BE2C (cell line): ENCODE measurements at places on chromosomes 3 and 15.

- DNase-seq, result no peak
These were observed 10.1 kb upstream of the AVEN start for GRCh38 chr15:34049112-34049511.

DNA sequence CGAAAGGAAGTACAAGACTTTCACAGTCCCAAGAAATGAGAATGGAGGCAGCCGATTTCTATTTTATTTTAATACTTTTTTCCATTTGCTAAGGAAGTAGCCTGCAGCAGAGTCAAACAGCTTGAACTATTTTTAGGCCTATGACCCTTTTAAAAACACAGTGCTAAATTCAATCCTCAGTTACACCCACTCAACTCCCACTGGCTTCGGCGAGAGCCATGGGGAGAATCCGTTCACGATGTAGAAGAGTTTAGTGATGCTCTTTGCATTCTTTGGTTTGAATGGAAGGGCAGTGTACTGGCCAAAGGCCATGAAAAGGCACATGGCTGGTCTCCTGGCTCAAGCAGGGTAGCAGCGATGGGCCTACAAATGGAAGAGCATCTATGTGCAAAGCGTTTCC lies 343.5 kb downstream of the FOXP1 start:
- DNase-seq, result no peak

GRCh38 chr3:73467211-73467610 lies 157.5 kb downstream of the PDZRN3 start:
- DNase-seq, result no peak

DNA sequence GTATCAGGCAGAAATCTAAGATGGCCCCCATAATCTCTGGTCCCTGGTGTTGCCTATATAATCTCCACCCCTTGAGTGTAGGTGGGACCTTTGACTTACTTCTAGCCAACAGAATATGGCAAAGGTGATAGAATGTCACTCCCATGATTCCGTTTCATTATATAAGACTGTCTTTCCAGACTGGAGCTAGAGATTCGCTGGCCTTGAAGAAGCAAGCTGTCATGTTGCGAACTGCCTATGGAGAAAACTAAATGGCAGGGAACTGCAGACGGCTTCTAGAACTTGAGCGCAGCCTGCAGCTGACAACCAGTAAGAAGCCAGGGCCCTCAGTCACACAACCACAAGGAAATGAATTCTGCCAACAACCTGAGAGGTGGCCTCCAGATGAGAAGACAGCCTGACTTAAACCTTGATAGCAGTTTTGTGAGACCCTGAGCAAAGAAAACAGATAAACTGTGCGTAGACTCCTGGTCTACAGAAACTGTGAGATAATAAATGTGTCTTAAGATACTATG lies 2.2 kb upstream of the KPNA1 start:
- DNase-seq, result no peak

DNA sequence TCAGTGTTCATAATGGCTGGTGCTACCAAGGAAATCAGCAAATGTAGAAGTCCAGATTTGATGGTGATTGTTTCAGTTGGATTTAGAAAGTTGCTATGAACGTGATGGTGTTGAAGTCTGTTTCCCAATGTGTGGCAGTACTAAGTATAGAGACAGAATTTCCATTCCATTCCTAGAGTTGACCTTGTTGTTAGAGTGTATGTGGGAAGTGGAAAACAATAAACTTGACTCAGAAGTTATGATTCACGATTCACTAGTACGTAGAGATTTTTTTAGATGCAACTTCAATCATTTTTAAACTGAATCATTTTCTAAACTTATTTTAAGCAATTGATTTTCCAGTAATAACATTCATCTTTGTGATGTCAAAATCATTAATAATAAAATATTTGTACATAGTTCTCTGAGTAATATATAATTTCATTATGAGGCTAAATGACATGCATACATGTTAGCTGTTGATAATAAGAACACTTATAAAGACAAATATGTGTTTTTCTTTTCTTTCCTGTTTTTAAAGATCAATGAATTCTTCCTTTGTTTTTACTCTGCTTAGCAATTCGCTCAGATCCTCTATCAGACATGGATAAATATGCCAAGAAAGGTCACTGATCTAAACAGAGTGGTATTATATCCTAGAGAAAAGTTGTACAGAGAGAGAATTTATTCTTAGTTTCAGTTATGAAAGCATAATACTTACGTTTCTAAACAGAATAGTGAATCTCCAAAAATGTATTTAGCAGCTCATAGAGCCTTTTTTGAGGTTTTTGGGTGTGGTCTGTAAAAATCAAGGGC lies 108.8 kb upstream of the GPR149 start:
- DNase-seq, result no peak

- no peak for DNase-seq
These were observed 22.9 kb upstream of the TPM1 start for GRCh38 chr15:63019511-63020109.

GRCh38 chr15:70629735-70630273 lies 133.6 kb downstream of the UACA start:
- no peak for DNase-seq

DNA sequence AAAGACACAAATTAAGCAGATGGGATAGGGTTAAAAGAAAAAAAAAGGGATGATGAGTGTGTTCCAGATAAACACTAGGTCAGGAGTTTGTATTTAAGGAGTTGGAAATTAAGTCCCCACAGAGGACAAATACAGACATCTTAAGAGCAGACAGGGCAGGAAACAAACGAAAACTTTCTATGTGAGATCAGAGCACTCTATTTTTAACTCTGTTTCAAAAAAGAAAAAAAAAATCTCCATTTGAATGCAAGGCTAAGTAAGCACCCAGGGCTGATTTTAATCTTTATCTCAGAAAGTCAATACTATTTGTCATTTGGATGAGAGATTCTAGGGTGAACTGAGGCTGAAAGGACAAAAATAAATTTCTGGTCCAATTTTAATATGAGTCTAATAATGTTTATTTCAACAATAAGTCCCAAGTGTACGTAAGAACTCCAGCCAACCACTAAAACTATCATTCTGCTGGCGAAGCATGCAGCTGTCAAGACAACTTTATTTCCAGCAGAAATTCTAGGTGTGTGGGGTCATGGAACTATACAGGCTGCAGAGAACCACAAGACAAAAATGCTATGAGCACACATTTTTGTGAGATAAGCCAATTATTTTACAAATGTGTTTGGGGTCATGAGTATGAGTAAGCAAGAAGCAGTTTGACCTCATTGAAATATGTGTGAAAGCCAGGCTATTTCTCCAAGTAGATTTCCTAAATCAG lies 186.1 kb downstream of the FMN1 start:
- DNase-seq, result no peak

DNA sequence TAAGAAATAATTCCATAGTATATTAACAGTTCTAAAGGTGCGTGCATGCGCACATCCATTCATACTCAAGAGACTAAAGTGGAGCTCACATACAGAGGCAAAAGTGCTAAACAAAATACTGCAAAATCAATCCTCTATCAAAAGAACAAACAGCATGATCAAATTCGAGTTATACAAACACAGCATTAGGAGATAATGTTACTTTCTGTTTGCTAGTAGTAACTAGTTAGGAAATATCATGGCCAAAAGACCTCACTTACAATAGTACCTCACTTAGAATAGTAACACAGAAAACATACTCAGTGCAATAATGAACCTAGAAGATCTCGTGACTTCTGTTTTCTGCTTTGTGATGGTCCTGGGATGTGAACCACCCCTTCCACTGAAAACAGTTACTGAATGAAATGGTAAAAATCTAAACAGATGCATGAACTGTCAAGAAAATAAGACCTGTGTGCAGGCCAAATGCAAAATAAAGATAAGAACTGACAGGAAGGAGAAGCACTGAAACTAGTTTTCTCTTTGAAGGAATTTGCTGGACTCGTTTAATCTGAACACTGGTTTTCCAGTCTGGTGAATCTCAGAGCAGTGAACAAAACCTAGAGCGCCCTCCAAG lies 20.9 kb upstream of the CEMIP start:
- DNase-seq, result no peak

GRCh38 chr3:113556316-113556945 lies 24.1 kb downstream of the SIDT1 start:
- DNase-seq, result no peak

DNA sequence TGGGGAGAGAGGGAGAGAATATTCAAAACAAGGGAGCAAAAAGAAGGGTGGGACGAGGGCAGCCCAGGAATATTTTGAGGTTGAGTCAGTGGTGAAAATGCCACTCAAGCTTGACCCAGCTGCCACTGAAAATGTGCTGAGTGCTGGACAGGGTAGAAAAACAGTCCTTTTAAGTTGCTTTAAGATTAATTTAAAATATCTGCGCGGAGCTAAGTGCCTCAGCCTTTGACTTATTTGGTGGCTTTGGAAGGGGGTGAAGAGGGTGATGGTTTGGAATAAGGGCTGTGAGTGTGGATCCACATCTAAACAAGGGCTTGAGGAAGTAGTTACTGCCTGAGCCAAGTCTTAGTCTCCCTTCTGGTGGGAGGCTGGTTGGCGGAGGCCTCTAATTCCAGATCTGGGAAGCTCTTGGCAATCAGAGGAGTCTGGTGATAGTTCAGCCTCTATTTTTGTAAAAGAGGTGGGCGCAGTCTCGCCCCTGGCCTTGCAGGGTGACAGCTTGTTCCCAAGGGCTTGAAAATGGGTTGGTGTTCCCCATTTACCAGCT lies 280.8 kb upstream of the ROPN1 start:
- DNase-seq, result no peak

DNA sequence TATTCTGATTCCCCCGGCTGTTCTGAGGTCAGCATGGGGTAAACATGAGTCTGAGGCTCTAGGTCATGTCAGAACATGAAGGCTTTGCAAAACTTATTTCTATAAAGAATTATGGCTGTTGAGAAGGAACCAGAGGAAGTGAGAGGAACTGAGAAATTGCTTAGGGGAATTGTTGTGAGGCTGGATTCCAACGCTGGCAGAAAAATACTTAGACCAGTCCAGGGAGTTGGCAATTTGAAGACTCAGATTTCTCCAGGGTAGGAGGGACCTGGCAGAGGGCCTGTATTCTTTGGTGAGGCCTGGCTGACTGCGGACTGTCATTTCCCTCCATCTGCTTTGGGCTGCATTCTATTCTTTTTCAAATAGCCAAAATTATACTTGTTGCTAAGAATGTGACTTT lies 155.5 kb downstream of the PLD1 start:
- DNase-seq, result no peak

DNA sequence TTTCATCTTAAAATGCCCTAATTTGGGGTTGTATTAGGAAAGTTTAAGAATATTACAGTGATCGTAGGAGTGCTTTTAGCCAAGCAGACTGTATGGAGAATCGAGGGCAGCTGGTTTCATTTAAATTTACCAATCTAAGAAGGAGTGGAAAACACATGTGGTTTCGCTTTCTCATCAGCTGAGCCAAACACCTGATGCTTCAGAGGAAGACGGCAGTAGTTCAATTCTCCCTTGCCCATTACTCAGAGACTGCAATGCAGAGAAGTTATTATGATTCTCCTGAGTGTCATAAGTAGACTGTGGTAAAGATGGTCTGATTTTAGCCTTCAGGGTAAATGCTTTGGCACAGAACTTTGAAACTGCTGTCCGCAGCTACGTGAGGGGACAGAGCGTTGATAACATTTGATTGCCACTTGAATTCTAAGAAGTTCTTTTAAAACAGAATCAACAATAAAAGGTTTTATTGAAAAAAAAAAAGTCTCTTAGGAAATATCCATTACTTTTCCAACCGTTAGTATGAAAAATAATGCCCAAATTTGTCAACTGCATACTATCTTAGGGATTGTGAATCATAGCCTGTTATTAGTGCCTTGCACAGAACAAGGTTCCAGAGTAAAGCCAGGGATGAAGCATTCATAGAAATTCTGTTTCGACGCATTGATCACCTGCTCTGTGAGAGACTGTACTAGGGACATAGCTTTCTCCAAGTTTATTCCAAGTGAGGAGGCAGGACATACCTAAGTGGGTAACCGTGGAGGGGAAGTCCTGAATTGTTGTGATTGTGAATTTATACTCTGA lies 25.6 kb downstream of the LYSMD4 start:
- no peak for DNase-seq

GRCh38 chr3:126106336-126107202 lies 22.6 kb upstream of the SLC41A3 start:
- no peak for DNase-seq

GRCh38 chr15:85785887-85786780 lies 8.6 kb downstream of the KLHL25 start:
- DNase-seq, result no peak

- no peak for DNase-seq
These were observed 675.6 kb downstream of the GRM7 start for GRCh38 chr3:7536510-7536909.

DNA sequence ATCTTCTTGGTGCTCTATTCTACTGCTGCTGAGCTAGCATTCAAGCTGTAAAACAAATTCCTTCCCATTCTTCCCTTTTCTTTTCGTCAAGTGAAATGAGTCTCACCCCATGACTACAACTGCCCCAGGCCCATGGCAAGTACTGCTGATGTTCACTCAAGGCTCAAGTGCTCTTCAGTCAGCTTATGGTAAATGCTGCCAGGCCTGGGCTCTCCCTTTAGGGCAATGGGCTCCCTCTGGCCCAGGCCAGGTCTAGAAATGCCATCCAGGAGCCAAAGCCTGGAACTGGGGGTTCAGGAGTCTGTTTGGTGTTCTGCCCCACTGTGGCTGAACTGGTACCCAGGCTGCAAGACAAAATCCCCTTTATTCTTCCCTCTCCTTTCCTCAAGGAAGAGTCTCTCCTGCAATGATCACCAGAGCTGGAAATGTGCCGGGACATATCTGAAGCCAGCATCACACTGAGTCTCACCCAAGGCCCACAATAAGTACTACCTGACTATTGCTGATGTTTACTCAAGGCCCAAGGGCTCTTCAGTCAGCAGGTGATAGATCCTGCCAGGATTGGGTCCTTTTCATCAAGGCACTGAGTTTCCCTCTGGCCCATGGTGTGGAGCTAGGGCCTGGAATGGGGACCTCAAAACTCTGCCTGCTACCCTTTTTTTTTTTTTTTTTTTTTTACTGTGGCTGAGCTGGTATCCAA lies 205.0 kb upstream of the STAC start:
- no peak for DNase-seq

- peak; percentile 75 for DNase-seq
These were observed 539 bp upstream of the LAMB2 start for GRCh38 chr3:49133226-49133951.

- no peak for DNase-seq
These were observed 42.3 kb downstream of the FGD5 start for GRCh38 chr3:14861031-14861430.
